Mesangial cell (primary cell): ENCODE measurements at places on chromosomes 5 and 9. TPM values are rescaled to one million over a fixed set of nuclear protein-coding genes. Genes with fewer than 3 reads are reported as not detected.

The GPR151 gene
- not detected in 2 replicates for total RNA-seq

The TAS2R1 gene
- total RNA-seq: not detected in 2 replicates

The C9orf50 gene
- total RNA-seq: 0.16 and 0.25 TPM in 2 replicates

The LMAN2 gene
- 336 and 347 TPM in 2 replicates for total RNA-seq

The PRR7 gene
- total RNA-seq: 15.6 and 32.8 TPM in 2 replicates

The CDC25C gene
- 1.3 and 20.2 TPM in 2 replicates for total RNA-seq

The PFN3 gene
- total RNA-seq: not detected in 2 replicates

The SLC1A3 gene
- 0.33 and 1.5 TPM in 2 replicates for total RNA-seq

The HAVCR1 gene
- 2.1 and 11.7 TPM in 2 replicates for total RNA-seq
